Esophagus muscularis mucosa (tissue), 4 donors: ENCODE measurements at places on chromosomes 5 and 9. TPM values are rescaled to one million over a fixed set of nuclear protein-coding genes. Genes with fewer than 3 reads are reported as not detected.

DNA sequence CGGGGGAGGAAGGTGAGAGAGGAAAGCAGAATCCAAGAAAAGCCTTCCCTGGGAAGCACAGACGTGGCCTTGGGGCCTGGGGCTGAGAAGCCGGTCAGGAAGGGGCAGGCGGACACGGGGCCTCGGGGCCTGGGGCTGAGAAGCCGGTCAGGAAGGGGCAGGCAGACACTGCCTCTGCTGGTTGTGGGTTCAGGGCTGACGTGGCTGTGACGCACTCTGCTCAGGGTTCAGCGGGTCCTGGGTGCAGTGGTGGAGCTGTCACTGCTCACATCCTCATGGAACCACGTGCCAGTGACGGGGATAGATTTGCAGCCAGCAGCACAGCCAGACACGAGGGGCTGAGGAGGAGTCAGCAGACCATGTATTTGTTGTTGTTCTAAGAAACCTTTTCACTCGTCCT is 12.8 kb downstream of the PAEP start:
- H3K36me3 ChIP-seq, result no peaks in the 10 kb centered on the region
- H3K4me1 ChIP-seq, result no peaks in the 10 kb centered on the region
- no peak for DNase-seq
- no peak overlapping the region for H3K27ac ChIP-seq
- no peaks in the 10 kb centered on the region for H3K27me3 ChIP-seq

- H3K4me3 ChIP-seq, result no peak overlapping the region
- H3K36me3 ChIP-seq, result no peaks in the 10 kb centered on the region
- H3K27ac ChIP-seq, result no peak overlapping the region
- H3K4me1 ChIP-seq, result peaks cover 3% of the 10 kb centered on the region
- no peaks in the 10 kb centered on the region for H3K27me3 ChIP-seq
These were observed 247.7 kb downstream of the PJA2 start for GRCh38 chr5:109161914-109162683.

DNA sequence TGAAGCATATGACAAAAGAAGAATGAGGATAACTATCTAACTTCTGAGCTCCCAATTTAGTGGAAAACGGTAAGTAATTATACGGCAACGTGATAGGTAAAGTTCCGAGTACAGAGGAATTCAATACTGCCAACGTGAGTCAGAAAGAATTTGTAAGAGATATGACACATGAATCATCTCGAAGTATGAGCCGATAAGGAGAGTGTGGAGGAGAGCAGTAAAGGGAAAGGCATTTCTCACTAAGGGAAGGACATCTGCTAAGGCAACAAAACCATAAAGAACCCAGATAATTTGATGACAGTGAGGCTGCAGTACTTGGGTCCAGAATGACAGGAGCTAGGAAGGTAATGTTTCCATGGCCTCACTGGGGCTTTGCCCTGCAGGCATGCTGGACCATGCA is 11.0 kb downstream of the MPDZ start:
- no peak for DNase-seq
- H3K4me3 ChIP-seq, result no peak overlapping the region
- H3K4me1 ChIP-seq, result peaks cover 35% of the 10 kb centered on the region
- no peak overlapping the region for H3K27ac ChIP-seq
- H3K36me3 ChIP-seq, result no peaks in the 10 kb centered on the region

Gene BAAT
- total RNA-seq, result not detected

Gene ANXA2R
- total RNA-seq, result 2.1 TPM
